ENCODE measurements at places on chromosomes 11 and 22. TPM values are rescaled to one million over a fixed set of nuclear protein-coding genes. Genes with fewer than 3 reads are reported as not detected.

The MYO7A gene
- polyA plus RNA-seq: 2.3 TPM

The UPB1 gene
- not detected for polyA plus RNA-seq

The NLRP14 gene
- not detected for polyA plus RNA-seq

The SCT gene
- 0.95 TPM for polyA plus RNA-seq

The MPZL2 gene
- 12.2 TPM for polyA plus RNA-seq

The OR5A1 gene
- polyA plus RNA-seq: not detected

The TESMIN gene
- 3.1 TPM for polyA plus RNA-seq

The OR4A16 gene
- polyA plus RNA-seq: not detected

The XRCC6 gene
- 117 TPM for polyA plus RNA-seq

The PANX1 gene
- 2.6 TPM for polyA plus RNA-seq

The OR2AG1 gene
- polyA plus RNA-seq: not detected

The NXPE2 gene
- polyA plus RNA-seq: not detected

The TRIM29 gene
- 287 TPM for polyA plus RNA-seq

The OR4C16 gene
- not detected for polyA plus RNA-seq

The KCNJ1 gene
- 0.10 TPM for polyA plus RNA-seq

The SC5D gene
- polyA plus RNA-seq: 15.8 TPM

The WBP2NL gene
- 1.2 TPM for polyA plus RNA-seq

The IFTAP gene
- polyA plus RNA-seq: 23.5 TPM

The RASGRP2 gene
- 20.6 TPM for polyA plus RNA-seq

The ACCSL gene
- polyA plus RNA-seq: not detected

The CATSPERZ gene
- polyA plus RNA-seq: 1.7 TPM

The TRIM34 gene
- 8.7 TPM for polyA plus RNA-seq

The IRAG1 gene
- polyA plus RNA-seq: 12.7 TPM

The SLC1A2 gene
- 1.5 TPM for polyA plus RNA-seq

The ART5 gene
- not detected for polyA plus RNA-seq

The MTNR1B gene
- polyA plus RNA-seq: not detected

The PIM3 gene
- 81.6 TPM for polyA plus RNA-seq

The PLA2G3 gene
- not detected for polyA plus RNA-seq

The TRPM5 gene
- 0.15 TPM for polyA plus RNA-seq

The FOLH1 gene
- 0.98 TPM for polyA plus RNA-seq

The UCP2 gene
- polyA plus RNA-seq: 49.3 TPM

The ZC3H12C gene
- 1.5 TPM for polyA plus RNA-seq

The APOA5 gene
- polyA plus RNA-seq: not detected

The PRR33 gene
- polyA plus RNA-seq: not detected

The ART1 gene
- not detected for polyA plus RNA-seq

The TEX54 gene
- polyA plus RNA-seq: not detected

The ACTN3 gene
- 0.92 TPM for polyA plus RNA-seq

The GAB4 gene
- not detected for polyA plus RNA-seq

The TRMU gene
- 28.0 TPM for polyA plus RNA-seq

The CCDC89 gene
- polyA plus RNA-seq: 0.46 TPM

The KCTD17 gene
- polyA plus RNA-seq: 17.6 TPM

The KIRREL3 gene
- polyA plus RNA-seq: not detected

The TMPRSS6 gene
- polyA plus RNA-seq: 0.25 TPM
